Femur (tissue), 1 donor: ENCODE measurements at places on chromosomes 2 and 18.

- no peak for DNase-seq
These were observed 79.9 kb downstream of the ALK start for GRCh38 chr2:29841386-29842004.

DNA sequence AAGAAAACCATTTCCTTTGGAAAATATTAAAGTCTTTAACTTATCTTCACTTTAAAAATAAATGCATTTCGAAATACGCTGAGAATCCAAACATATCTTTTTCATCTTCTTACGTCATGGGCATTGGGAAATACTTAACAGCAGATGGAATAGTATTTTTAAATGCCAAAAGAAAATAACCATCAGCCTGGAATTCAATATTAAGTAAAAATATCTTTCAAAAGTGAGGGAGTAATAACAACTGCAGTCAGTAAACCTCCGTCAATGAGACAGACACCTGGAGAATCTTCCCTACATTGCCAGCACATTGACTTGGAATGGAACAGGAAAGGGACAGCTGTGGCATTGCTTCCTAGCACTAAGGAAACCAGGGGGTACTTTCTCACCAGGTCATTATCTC is 290.4 kb upstream of the TNP1 start:
- no peak for DNase-seq

DNA sequence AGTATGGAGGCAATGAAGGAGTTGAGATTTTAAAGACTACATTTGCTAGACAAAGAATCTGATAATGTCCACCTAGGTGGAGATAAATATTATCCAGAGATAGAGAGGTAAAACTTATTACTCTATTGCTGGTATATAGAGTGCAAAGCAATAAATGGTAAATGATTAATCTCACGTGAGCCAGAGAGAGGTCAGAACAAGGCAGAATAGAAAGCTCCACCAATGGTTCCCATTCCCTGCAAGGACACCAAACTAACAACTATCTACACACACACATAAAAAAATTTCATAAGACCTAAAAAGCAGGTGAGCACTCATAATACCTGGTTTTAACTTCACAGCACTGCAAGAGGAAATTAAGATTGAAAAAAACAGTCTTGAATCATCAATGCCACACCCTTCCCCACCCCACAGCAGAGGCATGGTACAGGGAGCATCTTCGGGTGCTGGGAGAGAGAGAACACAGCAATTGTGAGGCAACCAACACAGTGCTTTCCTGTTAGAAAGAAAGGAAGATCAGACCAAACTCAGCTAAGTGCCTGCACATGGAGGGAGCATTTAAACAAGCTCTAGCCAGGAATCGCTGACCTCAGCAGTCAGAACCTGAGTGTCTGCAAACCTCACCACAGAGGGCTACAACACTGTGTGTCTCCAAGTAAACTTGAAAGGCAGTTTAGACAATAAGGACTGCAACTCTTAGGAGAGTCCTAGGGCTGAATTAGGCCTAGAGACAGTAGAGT is 1432.6 kb upstream of the TMEFF2 start:
- DNase-seq, result no peak

DNA sequence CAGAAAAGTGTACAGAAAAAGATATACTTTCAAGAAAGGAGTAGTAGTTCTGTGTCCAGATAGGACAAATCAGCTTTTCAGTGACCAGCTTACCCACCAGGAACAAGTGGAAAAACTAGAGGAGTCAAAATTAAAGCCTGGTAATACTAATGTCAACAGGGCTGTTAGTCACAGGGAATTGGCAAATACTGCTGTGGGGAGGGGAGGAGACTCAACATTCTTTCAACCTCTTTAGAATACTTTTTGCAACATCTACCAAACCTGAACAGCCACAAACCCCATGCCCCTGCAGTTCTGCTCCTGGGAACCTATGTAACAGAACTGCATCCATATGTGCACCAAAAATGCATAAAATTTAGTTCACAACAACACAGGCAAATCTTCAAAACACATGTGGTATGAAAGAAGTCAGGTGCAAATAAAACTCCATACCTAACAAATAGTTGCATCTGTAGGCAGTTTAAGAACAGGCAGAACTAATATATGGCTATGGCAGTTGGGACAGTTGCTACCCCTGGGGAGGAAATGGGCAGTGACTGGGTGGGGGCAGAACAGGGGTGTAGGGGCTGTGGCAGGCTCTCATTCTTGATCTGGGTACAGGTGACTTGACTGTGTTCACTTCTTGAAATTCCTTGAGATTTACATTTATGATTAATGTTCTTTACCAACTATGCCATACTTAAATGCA is 9.7 kb downstream of the CMPK2 start:
- no peak for DNase-seq

GRCh38 chr2:74099835-74100234 is 47.9 kb downstream of the BOLA3 start:
- DNase-seq, result no peak

DNA sequence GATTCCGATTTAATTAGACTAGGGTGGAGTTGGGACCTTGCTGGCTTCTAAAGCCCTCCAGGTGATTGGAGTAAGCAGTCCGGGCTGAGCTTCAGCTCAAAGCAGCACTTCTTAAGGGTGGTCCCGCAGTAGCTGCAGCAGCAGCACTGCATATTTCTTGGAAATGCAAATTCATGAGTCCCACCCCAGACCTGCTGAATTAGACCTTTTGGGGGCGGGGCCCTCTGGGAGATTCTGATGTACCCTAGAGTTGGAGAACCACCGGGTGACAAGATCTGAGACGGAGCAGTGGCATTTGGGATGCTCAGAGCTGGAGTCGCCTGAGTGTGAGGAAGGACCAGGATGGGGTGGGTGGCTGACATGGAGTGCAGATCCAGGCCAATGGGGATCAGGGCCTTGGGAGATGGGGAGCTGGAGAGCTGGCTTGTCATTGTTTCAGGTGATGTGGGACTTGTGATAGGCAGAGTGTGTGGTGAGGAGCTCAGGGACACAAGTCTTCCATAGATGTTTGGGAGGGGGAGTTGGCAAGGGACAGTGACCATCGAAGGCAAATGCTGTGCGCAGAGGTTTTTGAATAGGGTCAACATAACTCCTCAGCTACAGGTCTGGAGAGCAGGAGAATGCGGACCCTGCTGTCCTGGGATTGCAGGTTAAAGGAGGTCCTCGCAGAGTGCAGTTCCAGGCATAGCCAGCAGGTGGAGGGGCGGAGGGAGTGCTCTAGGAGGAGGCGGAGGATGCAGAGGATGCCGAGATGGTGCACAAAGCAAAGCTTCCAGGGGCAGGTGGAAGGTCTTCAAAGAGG is 130.9 kb upstream of the RAB12 start:
- DNase-seq, result peak; percentile 57

DNA sequence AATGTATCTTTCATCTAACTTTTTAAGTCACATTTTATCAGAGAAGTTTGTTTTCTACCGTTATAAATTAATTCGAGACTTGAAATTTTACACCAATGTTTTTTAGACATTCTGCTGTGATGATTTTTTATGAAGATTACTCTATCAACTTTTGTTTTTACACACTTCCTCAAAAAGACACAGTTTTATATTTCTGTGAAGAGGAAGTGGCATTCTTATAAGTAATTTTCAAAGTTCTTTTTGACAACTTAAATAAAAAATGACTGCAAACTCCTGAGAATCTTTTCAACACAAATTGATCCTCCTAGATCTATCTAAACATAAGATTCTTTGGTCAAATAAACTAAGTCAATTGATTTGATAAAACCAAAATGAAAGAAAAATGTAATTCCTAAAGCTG is 13.7 kb downstream of the ANKRD44 start:
- DNase-seq, result no peak

DNA sequence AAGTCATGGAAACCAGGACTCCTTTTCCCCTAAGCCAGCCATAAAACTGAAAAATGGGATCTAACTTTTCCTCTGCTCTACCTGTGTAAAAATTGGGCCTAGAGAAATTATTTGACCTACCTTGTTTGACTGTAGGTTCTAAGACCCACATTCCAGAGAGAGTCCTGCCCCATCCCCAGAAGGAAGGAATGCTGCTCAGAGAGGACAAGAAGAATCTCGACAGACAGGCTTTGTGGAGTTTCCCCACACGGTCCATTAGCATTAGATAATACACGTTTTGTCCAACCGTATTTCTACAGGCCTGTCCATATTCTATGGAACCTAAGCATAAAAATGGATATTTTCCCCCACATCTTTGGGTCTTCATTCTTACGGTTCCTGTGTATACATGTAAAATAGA is 403.3 kb downstream of the METTL4 start:
- DNase-seq, result no peak

- DNase-seq, result no peak
These were observed 260.9 kb downstream of the PHLPP1 start for GRCh38 chr18:62976227-62976626.

DNA sequence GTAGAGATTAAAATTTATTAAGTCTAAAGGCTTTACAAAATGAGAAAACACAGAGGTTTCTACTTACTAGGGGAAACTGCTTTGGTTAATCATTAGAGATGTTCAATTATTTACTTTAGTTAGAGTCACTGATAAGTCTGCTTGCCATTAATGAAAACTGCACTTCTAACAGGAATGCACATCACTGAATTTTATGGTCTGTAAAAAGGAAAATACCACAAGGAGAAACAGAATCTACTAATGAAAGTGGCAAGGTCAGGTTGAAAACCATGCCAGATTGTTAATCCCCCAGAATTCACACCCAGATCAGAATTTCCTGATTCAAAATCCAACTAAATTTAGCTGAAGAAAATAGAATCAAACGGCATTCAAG is 90.5 kb upstream of the GRB14 start:
- no peak for DNase-seq

GRCh38 chr2:112201696-112202430 is 53.0 kb downstream of the ZC3H8 start:
- DNase-seq, result no peak

- DNase-seq, result no peak
These were observed 117.1 kb downstream of the PID1 start for GRCh38 chr2:229153951-229154350.

DNA sequence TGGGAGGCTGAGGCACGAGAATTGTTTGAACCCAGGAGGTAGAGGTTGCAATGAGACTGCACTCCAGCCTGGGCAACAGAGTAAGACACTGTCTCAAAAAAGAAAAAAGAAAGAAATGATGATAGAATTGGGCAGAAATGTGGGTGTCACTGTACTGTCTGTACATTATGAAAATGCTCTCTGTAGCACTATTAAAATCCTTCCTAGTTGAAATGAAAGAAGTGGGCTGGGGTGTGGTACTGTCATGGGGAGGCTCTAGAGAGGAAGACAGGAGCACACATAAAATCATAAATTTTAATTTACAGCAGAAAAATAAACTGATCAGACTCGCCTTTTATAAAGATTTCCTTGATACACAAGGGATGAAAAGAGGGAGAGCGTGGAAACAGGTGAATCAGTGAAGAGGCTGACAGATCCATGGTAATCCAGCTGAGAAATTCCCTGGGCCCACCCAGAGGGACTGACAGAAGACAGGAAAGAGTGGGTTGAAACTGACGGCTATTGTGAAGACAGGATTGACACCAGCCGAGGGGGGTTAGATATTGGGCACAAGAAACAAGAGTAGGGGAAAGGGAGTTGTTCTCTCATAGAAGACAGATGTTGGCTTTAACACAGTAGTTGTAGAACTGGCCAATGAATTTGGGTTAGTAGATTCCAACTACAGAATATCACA is 96.4 kb upstream of the ATL2 start:
- DNase-seq, result no peak

DNA sequence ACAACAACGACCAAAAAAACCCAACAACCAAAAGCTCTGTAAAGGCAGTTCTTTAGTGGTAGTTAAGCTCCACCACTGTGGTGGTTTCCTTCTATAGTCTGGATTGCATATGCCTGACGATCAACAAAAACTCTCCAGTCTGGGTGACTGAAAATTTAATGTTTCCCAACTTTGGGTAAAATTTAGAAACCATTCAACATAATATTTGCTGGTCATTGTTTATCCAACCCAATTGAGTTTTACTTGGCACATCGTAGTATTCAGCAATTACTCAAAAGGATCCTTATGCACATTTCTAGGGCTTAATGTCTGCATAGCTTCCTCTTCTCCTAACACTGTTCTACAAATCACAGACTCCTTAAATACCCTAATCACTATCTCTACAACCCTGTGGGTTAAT is 1080.2 kb upstream of the NRXN1 start:
- DNase-seq, result no peak

- DNase-seq, result no peak
These were observed 56.2 kb upstream of the CCDC85A start for GRCh38 chr2:56127463-56128152.

DNA sequence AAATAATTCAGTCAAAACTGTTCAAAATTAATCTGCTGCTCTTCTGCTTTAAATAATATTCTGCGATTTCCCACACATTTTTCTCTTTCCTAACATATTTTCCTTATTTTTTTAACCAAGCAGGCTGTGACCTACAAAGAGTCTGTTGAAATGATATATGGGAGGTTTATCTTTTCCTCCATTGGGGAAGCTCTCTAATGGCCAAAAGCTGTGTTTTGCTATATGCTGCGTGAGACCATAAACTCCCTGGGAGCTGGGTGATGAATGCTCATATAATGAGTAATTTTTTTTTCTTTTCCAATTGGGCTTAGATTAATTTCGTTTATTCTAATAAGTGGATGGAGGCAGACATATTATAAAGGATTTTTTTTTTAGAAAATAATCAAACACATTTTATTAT is 72.2 kb upstream of the MAP2 start:
- no peak for DNase-seq

GRCh38 chr2:96111823-96112500 is 4.4 kb downstream of the ADRA2B start:
- DNase-seq, result no peak
